Central memory CD8-positive, alpha-beta T cell (primary cell): ENCODE measurements at places on chromosomes 1 and 21.

GRCh38 chr21:45578176-45578801, 36.0 kb upstream of the SLC19A1 start:
- DNase-seq: no peak

- no peak for DNase-seq
These were observed 268.5 kb downstream of the PTPRU start for GRCh38 chr1:29504709-29505410.

GRCh38 chr1:163357378-163357777, 35.6 kb downstream of the NUF2 start:
- DNase-seq: no peak

GRCh38 chr1:90400131-90400530, 317.0 kb downstream of the BARHL2 start:
- no peak for DNase-seq

DNA sequence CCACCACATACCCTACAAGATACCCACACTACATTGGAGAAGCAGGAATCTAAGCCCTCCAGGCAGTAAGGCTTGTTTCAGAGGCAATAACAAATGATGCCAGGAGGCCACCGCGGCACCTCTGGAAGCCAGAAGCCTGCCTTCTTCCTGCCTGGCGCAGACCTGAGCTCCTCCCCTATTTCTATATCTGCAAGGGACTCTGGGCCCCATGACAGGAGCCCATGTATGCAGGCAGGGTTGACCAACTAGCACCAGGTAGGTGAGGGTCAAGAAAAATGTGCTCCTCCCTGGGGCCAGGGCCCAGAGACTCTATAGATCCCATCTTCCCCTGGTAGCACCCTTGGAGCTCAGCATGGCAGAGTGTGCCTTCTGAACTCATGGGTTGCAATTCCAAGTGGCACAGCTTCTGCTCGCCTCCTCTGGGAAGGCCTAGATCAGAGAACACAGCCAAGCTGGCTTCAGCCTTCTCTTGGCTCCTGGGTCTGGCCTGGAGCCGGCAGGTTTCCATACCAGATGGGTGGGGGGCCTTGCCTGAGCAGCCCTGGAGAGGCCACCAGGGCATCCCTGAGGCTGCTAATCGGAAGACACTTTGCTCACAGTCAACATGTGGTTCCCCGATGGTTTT, 85.1 kb downstream of the STUM start:
- no peak for DNase-seq

- DNase-seq: no peak
These were observed 43.2 kb upstream of the SPOCD1 start for GRCh38 chr1:31859044-31859443.

- no peak for DNase-seq
These were observed 81.3 kb downstream of the GRIK3 start for GRCh38 chr1:36953061-36953460.

DNA sequence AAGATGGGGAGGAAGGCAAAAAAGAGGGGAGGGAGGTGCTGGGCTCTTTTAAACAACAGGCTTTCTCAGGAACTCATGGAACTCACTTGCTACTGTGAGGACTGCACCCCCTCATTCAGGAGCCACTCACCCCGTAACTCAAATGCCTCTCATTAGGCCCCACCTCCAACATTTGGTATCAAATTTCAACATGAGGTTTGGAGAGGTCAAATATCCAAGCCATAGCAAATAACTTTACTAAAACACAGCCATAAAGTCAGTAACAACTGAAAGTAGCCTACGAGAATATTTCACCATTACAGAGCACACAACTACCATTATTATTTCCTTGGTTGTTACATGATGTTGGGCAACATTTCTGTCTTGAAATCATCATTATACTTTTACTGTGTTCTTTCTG, 13.1 kb upstream of the DMRTB1 start:
- no peak for DNase-seq

GRCh38 chr1:43803105-43803504, 95.8 kb downstream of the ST3GAL3 start:
- no peak for DNase-seq

- DNase-seq: no peak
These were observed 13.4 kb downstream of the ITSN1 start for GRCh38 chr21:33655588-33656221.

GRCh38 chr1:76257823-76258222, 183.3 kb downstream of the ST6GALNAC3 start:
- no peak for DNase-seq

- DNase-seq: no peak
These were observed 150.9 kb downstream of the CYYR1 start for GRCh38 chr21:26422138-26422537.

DNA sequence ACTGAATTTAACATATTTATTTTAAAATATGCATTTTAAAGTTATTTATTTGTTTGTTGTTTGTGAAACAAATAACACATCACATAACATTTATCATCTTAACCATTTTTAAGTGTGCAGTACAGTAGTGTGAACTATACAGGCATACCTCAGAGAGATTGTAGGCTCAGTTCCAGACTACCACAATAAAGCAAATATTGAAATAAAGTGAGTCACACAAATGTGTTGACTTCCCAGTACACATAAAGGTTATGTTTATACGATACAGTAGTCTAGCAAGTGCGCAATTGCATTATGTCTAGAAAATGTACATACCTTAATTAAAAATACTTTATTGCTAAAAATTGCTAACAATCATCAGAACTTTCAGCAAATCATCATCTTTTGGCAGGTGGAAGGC, 739.4 kb upstream of the ADGRL4 start:
- DNase-seq: no peak

DNA sequence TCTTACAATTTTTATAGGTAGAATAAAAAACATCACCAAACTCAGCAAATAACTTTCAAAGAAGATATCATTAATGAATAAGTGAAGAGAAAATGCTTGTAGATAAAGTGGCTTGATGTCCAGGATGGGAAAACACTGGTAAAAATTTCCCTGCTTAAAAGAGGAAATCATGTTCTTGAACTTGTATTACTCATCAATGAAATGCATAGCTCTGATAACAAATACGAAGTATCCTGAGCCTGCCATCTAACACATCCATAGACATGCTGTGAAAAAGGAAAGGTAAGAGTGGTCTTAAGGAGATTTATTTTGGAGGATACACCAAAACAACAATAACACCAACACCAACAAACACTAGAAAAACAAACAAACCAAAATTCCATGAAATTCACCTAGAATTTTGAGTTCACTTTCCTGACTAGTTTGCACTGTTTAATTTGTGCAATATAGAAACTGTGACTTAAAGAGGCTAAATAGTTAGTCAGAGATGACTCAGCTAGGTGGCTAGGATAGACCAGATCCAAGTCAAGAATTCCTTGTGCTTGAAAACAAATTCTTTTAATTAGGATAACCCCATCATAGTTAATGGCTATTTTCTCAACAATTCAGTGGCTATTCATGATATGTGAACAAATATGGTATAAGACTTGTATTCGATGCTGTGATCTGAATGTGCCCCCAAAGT, 179.8 kb upstream of the KCNK2 start:
- no peak for DNase-seq
